ENCODE measurements at places on chromosomes 1 and 21. TPM values are rescaled to one million over a fixed set of nuclear protein-coding genes. Genes with fewer than 3 reads are reported as not detected.

GJB4 gene
- not detected for total RNA-seq

DNA sequence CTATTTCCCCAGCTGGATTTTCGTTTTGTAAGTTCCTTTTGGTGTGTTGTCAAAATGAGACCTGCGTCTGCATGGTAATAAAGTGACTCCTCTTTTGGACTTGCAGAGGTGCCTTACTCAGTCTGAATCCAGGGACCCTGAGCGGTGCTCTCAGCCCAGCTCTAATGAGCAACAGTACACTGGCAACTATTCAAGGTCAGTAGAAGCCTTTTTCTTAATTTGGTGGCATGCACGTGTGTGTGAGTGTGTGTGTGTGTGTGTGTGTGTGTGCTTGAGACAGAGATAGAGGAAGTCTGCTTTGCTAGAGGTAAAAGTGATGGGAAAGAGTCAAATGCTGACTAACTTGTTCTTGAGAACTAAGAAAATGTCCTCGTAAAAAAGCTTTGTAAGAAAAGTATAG, 105.4 kb downstream of the CD247 start:
- DNase-seq: no peak

GRCh38 chr21:43303275-43304178, 123.4 kb downstream of the SIK1 start:
- no peak for DNase-seq

HSPB7 gene
- not detected for total RNA-seq

DNA sequence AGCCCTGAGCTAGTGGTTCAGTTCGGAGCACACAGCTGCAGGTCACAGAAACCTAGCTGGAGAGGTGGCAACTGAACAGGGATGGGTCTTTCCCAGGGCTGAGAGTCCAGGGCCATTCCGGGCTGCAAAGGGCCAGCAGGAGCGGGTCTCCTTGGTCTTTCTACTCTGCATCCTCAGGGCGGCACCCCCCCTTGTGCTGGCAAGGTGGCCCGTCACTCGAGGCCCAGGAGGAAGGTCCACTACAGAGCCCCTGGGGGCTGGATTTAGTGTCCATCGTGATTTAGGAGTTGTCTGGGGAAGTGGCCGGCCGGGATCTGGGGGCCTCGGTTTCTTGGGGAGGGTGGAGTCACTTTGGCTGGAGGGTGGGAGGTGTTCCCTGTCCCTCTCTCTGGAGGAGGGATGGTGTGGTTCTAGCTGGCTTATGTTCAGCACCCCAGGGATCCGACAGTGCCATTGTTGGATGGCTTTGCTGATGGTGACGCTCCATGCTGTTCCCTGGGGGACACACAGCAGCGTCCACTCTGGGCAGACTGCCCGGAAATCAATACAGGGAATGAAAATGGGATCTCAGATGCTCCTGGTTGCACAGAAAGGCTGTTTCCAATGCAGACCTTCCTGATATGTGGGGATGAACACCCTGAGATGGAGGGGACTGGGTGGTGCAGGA, 64.4 kb downstream of the UMODL1 start:
- DNase-seq: no peak

DNA sequence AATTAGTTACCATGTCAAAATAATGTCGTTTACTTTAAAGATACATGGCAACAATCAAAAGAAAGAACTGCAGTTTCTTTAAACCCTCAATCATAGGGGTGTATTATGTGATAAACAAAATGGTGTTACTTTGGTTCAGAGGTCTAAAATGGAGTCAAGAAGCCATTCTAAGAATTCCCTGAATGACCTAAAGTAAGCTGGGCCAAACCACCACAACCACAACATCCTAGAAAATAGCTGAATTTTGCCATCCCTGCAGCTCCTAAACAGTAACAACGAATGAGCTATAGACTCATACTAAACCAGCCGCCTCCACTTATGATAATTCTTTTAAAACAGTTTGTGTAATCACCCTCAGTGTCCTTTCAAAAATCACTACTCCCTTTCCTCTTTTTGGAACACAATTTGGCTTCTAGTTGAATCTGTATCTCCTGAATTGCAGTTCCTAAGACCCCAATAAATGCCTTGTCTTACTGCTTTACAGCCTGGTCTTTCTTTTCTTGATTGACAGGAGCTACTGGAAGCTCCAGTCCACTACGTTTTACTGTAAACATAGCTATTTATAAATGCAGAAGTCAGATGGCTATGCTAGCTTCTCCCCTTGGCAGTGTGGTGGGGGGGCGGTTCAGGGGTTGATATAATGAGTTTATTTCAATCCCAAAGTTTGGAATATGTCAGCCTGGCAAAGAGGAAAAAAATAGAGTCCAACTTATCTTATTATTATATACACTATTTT, 84.3 kb downstream of the PLPPR4 start:
- DNase-seq: no peak

- DNase-seq: no peak
These were observed 29.1 kb upstream of the SCCPDH start for GRCh38 chr1:246695136-246695535.

MAP3K7CL gene
- total RNA-seq: 11.6 TPM
